Activated CD4-positive, alpha-beta T cell treated with anti-CD3 and anti-CD28 coated beads, Interleukin-2, amount 50 U/mL, for 4 hours (primary cell): ENCODE measurements at places on chromosomes 5 and 9.
A peak's percentile ranks its signal among the peaks of the same experiment; 100 is the strongest.

GRCh38 chr5:90342576-90342975 is 67.0 kb downstream of the CETN3 start:
- no peak for DNase-seq

GRCh38 chr9:84856181-84856632 is 186.7 kb downstream of the NTRK2 start:
- no peak for DNase-seq

- DNase-seq = no peak
Measured at GRCh38 chr5:127410959-127411358, 106.5 kb upstream of the PRRC1 start.

GRCh38 chr5:151298063-151298855 is 5.3 kb downstream of the SLC36A3 start:
- no peak for DNase-seq

- no peak for DNase-seq
Measured at GRCh38 chr5:102969641-102970040, 150.3 kb downstream of the GIN1 start.

- DNase-seq = no peak
Measured at GRCh38 chr5:92917044-92917443, 664.0 kb downstream of the NR2F1-AS1 start.

GRCh38 chr9:111926421-111926875 is 29.8 kb downstream of the UGCG start:
- DNase-seq = peak; percentile 39

DNA sequence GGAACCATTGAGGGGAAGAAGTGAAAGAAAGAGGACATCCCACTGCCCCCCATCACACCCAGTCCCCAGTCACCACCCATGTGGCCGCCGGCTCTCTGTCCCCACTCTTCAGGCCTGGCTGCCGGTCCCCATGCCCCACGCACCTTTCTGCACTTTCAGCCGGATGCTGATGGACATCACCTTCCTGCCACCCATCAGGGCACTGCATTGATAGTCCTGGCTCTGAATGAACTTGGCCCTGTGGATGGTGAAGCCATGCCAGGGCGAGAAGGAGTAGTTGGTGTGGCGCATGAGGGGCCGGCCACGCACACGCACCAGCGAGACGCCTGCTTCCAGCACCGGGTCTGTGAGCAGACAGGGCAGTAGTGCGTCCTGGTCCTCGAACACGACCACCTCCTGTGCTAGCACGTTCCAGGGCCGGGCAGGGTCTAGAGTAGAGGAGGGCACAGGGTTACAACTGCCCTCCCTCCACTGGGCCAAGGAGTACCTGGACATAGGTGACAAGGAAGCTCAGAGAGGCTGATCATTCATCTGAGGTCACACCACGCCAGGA is 6.4 kb downstream of the CSF1R start:
- no peak for DNase-seq

- DNase-seq = no peak
Measured at GRCh38 chr5:133428072-133428660, 184.2 kb downstream of the FSTL4 start.

DNA sequence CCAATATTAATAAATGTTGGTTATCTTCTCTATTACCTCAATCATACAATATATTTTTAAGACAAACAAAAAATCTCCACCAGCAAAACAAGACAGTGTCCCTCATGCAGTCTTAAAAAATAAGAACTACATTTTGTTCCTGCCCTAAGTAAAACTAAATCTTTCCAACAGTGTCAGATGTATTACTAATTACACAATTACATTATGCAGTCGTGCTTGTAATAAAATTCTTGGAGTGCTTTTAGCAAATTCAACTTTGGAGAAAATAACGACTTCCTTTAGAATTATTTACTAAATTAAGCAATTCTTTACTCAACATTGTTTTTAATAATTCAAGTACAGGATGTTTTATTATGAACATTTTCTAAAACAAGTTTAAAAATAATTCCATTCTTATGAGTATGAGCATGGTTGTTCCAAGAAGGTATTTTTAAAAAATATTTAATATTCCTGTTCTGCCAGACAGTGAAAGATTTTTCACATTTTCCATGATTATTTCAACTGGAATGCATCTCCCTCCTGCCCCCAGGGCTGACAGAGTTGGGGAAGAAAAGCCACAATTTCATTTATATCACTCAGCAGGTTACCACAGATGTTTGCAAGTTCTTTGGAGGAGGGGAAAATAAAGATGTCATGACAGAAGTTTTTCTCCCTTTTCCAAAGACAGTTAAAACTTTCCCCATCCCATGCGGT is 137.9 kb downstream of the FAM114A2 start:
- DNase-seq = no peak

DNA sequence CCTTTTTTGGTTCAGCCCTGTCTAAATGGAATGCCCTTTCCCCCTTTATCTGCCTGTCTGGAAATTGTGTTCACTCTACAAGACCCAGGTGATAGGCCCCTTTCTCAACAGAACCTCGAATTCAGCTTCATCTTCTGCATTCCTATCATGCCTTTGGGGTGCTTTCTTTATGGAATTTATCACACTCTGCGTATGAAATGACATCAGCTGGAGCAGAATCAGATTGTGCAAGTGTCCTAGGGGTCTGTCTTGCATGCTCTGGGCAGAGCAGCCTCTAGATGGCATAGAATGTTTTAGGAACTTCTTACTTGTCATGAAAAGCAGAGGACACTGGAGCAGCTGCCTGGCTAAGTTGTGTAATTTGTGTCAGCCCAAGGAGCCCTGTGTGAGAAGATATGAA is 84.9 kb downstream of the ISL1 start:
- no peak for DNase-seq

GRCh38 chr9:38023661-38024035 is 45.4 kb downstream of the SHB start:
- DNase-seq = no peak

DNA sequence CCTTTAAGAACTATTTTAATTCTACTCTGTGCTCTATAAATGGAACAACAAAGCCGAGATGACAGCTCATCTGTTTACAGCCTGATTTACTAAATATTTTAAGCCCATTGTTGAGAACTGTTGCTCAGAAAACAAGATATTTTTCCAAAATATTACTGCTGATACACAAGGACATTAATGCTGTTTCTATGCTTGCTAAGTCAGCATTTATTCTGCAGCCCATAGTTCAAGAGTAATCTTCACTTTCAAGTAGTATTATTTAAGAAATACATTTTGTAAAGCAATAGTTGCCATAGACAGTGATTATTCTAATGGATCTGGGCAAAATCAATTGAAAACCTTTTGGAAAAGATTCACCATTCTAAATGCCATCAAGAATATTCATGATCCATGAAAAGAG is 208.3 kb downstream of the CDH12 start:
- DNase-seq = no peak

DNA sequence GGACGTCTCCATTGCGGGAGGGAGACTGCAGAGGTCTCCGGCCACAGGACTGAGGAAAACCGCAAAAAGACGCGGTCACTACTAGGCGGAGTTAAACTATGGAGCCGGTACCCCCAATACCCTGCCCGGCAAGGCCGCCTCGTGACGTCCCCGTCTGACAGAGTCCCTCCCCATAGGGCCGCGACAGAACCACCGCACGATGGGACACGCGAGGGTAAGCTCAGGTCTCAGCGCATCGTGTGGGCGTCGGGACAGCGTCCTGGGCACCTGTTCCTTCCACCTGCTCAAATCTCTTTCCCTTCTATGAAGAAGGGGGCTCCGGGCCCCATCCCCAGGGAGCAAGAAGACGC is 35.2 kb upstream of the GLDC start:
- peak; percentile 59 for DNase-seq

DNA sequence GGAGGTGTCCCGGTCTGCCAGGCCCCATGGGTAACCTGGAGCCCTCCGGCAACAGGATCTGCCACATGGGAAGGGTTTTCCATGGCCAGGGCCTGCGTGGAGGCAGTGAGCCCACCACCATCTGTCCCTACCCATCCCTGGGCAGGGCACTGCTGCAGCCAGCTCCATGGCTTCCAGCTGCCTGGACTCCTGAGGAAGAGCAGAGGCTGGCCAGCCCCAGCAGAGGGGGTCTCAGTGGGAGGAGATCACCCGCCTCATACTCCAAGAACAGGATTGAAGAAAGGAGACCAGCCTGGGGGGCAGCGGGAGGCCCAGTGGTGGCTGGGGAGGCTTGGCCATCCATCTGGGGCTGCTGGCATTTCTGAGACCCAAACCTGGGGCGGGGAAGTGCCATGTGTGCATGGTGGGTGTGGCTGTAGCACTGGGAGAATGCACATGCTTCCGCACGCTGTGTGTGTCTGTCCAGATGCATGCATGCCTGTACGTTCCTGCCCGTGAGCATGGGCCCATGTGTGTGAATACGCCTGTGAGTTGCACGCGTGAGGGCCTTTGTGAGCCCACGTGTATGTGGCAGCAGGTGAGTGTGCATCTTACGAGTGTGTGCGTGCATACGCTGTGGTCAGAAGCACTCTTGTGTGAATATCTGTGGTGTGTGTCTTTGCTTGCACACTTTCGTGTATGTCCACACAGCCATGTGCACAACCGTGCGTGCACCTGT is 78.5 kb downstream of the LMX1B start:
- no peak for DNase-seq

GRCh38 chr9:122217640-122218039 is 11.1 kb downstream of the LHX6 start:
- DNase-seq = no peak

DNA sequence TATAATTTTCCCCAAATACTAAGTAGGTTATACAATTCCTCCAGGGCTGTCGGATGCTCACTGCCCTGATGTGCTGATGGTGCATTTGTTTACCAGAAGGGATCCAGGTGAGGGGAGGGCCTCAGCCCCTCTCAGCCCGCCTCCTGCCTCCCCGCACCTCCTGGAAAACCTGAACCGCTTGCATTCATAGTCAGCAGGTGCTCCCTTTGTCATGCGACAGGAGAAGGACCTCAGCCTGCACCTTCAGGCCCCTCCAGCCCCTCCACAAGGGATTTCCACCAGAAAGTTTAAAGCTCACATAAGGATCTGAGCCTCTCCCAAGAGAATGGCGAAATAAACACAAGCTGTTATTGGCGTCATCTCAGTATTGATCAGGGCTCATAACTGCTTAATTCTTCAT is 36.5 kb upstream of the NTNG2 start:
- DNase-seq = no peak

DNA sequence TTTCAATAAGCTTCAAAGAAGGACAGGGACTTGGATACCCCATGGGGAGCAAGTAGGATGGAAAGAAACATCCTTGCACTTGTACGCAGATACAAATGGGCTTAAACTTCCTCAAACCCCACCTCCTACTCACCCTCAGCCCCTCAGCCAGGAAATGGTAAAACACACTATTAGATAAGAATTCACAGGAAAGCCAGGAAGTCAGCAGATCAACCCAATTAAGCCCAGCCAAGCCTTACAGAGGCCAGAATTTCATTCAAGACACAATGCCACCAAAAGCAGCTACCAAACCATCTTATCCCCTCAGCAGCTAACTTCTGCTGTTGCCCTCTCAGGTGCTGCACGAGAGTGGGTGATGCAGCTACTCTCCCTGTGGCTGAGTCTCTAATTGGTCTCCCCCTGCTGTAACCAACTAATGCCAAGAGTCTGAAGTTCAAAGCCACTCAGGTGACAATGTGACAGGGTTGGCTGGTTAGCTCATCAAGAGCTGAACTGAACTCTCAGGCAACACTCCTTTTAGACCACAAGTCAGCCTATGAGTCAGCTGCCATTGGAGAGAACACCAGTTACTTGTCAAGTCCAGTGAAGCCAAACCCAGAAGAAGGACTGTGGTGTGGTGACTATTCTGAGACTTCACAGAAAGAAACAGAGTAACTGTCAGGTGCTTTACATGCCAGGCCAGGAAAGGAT is 201.9 kb downstream of the ZNF608 start:
- no peak for DNase-seq
